CD4-positive, alpha-beta T cell treated with Interleukin-4 for 4 hours (primary cell): ENCODE measurements at places on chromosomes 3 and 15.

GRCh38 chr3:189394599-189395121 lies 222.9 kb downstream of the TPRG1 start:
- DNase-seq: no peak

GRCh38 chr3:130242850-130243569 lies 102.5 kb upstream of the COL6A5 start:
- no peak for DNase-seq

DNA sequence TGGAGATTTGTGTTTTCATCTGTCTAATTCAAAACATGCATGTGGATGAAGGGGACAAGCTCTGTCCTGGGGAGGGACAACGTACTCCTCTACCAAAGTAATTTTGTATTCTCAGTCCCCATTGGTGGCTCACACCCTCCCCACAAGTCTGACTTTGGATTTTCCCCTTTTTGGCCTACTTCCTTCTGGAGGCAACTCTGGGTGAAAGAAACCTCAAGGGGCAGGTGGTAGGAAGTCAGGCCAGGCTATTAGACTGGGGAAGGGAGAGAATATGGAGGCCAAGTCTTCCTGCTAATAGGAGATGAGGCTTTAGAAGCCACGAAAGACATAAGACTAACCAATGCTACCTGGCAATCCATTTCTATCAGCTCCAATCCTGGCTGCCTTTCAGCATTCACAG lies 124.9 kb upstream of the RASGRP1 start:
- no peak for DNase-seq

GRCh38 chr3:139455855-139456254 lies 20.5 kb downstream of the RBP2 start:
- DNase-seq: no peak

DNA sequence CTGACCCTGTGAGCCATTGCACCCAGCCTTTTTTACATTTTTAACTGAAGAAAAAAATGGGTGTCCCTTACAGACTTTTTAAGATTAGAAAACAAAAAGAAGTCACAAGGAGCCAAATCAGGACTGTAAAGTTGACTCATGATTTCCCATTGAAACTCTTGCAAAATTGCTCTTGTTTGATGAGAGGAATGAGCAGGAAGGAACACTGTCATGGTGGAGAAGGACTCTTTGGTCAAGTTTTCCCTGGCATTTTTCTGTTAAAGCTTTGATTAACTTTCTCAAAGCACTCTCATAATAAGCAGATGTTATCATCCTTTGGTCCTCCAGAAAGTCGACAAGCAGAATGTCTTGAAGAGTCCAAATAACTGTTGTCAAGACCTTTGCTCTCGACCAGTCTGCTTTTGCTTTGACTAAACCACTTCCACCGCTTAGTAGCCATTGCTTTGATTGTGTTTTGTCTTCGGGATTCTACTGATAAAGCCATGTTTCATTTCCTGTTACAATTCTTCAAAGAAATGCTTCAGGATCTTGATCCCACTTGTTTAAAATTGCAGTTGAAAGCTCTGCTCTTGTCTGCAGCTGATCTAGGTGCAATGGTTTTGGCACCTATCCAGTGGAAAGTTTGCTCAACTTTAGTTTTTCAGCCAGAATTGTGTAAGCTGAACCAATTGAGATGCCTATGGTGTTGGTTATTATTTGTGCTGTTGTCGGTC lies 369.4 kb downstream of the MAGI1 start:
- DNase-seq: no peak

DNA sequence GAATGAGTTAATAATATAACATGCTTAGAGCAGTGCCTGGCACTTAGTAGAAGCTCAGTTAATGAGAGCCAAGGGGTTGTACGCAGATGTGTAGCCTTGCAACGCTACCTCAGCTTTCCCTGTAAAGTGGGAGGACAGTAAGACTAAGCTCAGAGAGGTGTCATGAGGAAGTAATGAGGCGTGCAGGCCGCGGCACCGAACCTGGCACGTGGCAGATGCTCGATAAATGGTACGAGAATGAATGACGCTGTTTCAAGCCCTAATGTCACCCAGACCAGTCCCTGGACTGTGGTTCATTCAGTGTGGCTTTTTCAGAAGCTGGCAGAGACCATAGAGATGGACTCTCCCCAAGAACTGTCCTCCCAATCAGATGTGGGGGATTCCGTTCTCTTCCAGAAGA lies 21.2 kb downstream of the GRIP2 start:
- no peak for DNase-seq

DNA sequence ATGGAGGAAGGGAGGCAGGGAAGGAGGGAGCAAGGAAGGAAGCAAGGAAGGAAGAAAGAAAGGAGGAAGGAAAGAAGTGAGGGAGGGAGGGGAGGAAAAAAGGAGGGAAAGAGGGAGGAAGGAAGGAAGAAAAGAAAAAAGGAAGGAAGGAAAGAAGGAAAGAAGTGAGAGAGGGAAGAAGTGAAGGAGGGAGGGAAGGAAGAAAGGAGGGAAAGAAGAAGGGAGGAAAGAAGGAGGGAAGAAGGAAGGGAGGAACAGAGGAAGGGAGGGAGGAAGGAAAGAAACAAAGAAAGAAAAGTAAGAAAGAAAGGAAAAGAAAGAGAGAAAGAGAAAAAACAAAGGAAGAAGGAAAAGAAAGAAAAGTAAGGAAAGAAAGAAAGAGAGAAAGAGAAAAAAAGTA lies 183.0 kb upstream of the SLC24A5 start:
- no peak for DNase-seq

- DNase-seq: no peak
Measured at GRCh38 chr15:80967451-80967850, 22.2 kb downstream of the MESD start.

DNA sequence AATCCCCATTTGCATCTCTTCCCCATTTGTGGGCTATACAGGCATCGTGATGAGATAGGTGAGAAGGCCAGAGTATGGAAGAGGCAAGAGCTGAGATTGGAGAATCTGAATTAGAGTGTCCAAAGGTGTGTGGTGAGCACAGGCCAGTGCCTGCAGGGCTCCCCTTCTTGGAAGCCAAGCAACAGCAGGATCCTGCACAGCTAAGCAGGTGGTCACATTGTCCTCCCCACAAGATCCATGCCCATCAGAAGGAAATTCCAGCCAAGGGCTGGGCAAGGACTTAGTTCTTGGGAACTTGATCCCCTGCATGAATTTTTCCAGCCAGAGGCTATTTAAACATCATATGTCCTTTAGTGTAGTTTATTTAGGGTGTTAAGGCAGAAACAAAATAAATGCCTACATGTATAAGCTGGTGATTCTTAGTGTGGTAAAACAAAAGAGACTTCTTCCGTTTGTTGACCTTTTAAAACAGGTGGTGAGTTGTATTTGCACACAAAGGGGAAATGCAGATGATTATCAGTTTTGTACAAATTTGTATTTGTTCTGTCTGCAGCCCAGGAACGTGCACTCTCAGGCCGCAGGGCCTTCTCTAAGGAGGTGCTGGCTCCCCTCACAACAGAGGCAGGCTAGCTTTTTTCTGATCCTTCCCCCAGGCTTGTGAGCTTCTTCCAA lies 110.2 kb downstream of the PLCL2 start:
- no peak for DNase-seq
